ENCODE measurements at places on chromosomes 13 and 19. TPM values are rescaled to one million over a fixed set of nuclear protein-coding genes. Genes with fewer than 3 reads are reported as not detected.

MAMSTR gene
- total RNA-seq, result 1.4 TPM

- H3K27ac ChIP-seq, result no peak overlapping the region
- no peak overlapping the region for H3K4me3 ChIP-seq
- H3K27me3 ChIP-seq, result no peaks in the 10 kb centered on the region
Observed at GRCh38 chr13:37348916-37349643, 243.6 kb upstream of the CSNK1A1L start.

- H3K4me3 ChIP-seq, result no peak overlapping the region
- no peak for DNase-seq
- H3K36me3 ChIP-seq, result no peaks in the 10 kb centered on the region
- no peaks in the 10 kb centered on the region for H3K27me3 ChIP-seq
Observed at GRCh38 chr13:86760620-86761019, 910.6 kb upstream of the SLITRK5 start.

MBD3L3 gene
- total RNA-seq, result not detected

- peaks cover 12% of the 10 kb centered on the region for H3K27me3 ChIP-seq
- H3K4me3 ChIP-seq, result no peak overlapping the region
- no peak for DNase-seq
- H3K27ac ChIP-seq, result no peak overlapping the region
- no peaks in the 10 kb centered on the region for H3K36me3 ChIP-seq
- H3K4me1 ChIP-seq, result no peaks in the 10 kb centered on the region
Observed at GRCh38 chr19:54273821-54274220, 7.1 kb downstream of the LILRB2 start.

GRCh38 chr13:107886118-107886517 is 329.2 kb downstream of the LIG4 start:
- H3K27me3 ChIP-seq, result no peaks in the 10 kb centered on the region
- no peaks in the 10 kb centered on the region for H3K36me3 ChIP-seq

NOSIP gene
- 68.5 TPM for total RNA-seq

- DNase-seq, result no peak
- H3K4me3 ChIP-seq, result no peak overlapping the region
- H3K27ac ChIP-seq, result no peak overlapping the region
- no peaks in the 10 kb centered on the region for H3K36me3 ChIP-seq
- no peaks in the 10 kb centered on the region for H3K4me1 ChIP-seq
Observed at GRCh38 chr19:19548915-19549759, 11.1 kb downstream of the CILP2 start.

- no peaks in the 10 kb centered on the region for H3K36me3 ChIP-seq
- H3K27me3 ChIP-seq, result no peaks in the 10 kb centered on the region
- H3K27ac ChIP-seq, result no peak overlapping the region
Observed at GRCh38 chr13:61546911-61547310, 131.3 kb upstream of the PCDH20 start.

DNA sequence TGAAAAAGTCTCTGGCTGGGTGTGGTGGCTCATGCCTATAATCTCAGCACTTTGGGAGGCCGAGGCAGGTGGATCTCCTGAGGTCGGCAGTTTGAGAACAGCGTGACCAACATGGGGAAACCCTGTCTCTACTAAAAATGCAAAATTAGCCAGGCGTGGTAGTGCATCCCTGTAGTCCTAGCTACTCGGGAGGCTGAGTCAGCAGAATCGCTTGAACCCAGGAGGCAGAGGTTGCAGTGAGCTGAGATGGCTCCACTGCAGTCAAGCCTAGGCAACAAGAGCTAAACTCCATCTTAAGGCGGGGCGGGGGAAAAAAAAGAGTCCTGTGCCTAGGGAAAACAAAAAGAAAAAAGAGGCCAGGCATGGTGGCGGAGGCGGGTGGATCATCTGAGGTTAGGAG is 2.2 kb downstream of the ZNF43 start:
- peaks cover 62% of the 10 kb centered on the region for H3K36me3 ChIP-seq
- peak overlapping the region; percentile 40 for H3K4me3 ChIP-seq
- peaks cover 3% of the 10 kb centered on the region for H3K4me1 ChIP-seq
- H3K27me3 ChIP-seq, result no peaks in the 10 kb centered on the region
- no peak for DNase-seq

SIGLEC10 gene
- 2.3 TPM for total RNA-seq

- H3K4me1 ChIP-seq, result peaks cover 4% of the 10 kb centered on the region
- H3K27me3 ChIP-seq, result peaks cover 13% of the 10 kb centered on the region
- no peaks in the 10 kb centered on the region for H3K36me3 ChIP-seq
- no peak overlapping the region for H3K4me3 ChIP-seq
- no peak overlapping the region for H3K27ac ChIP-seq
- no peak for DNase-seq
Observed at GRCh38 chr19:48405850-48406249, 12.4 kb downstream of the GRIN2D start.

- H3K27ac ChIP-seq, result no peak overlapping the region
- H3K27me3 ChIP-seq, result peaks cover 9% of the 10 kb centered on the region
- no peaks in the 10 kb centered on the region for H3K36me3 ChIP-seq
- H3K4me1 ChIP-seq, result peaks cover 18% of the 10 kb centered on the region
- no peak for DNase-seq
Observed at GRCh38 chr19:38509027-38509426, 75.5 kb downstream of the RYR1 start.

- H3K4me3 ChIP-seq, result no peak overlapping the region
- peaks cover 46% of the 10 kb centered on the region for H3K36me3 ChIP-seq
- H3K27ac ChIP-seq, result no peak overlapping the region
- no peaks in the 10 kb centered on the region for H3K27me3 ChIP-seq
- DNase-seq, result peak; percentile 81
- H3K4me1 ChIP-seq, result no peaks in the 10 kb centered on the region
Observed at GRCh38 chr19:10353793-10354391, 14.5 kb upstream of the ICAM3 start.

DNA sequence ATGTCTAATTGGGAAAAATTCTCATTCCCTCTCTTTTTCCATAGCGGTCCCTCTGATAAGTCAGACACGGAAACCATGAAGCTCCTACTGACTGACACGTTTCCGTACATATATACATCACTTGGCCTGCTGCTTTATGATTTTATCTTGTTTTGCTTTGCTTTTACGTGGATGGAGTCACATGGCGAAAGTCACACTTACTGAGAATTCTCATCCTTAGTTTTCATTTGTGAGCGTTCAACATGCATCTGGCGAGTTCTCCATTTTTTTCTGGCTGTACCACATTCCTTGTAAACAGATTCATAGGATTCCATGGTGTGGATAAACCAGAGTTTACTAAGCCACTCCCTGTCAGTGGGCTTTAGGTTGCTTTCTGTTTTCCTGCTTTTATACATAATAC is 21.2 kb downstream of the PGPEP1 start:
- no peaks in the 10 kb centered on the region for H3K27me3 ChIP-seq
- no peak overlapping the region for H3K27ac ChIP-seq
- no peaks in the 10 kb centered on the region for H3K4me1 ChIP-seq
- H3K4me3 ChIP-seq, result no peak overlapping the region

- no peak overlapping the region for H3K27ac ChIP-seq
- H3K27me3 ChIP-seq, result no peaks in the 10 kb centered on the region
- peaks cover 77% of the 10 kb centered on the region for H3K36me3 ChIP-seq
- no peak overlapping the region for H3K4me3 ChIP-seq
Observed at GRCh38 chr13:98869408-98870090, 108.3 kb downstream of the DOCK9 start.

DNA sequence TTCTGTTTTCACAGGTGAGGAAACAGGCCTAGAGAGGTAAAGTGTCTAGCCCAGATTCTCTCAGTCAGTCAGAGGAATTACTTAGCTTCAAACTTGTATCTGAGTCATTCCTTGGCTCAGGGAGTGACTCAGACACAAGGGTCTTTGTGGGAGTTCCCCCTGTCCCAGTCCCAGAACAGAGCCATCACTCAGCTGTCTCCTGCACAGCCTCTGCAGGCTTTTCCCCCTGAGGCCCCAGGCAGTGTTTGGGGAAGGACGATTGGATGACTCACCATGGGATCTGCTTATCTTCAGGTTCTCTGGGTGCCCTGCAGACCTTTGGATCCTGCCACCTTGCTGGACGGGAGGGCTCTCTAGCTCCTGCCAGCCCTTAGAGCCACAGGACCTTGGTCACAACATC is 13.2 kb downstream of the ZNF793 start:
- H3K4me1 ChIP-seq, result no peaks in the 10 kb centered on the region
- H3K27me3 ChIP-seq, result no peaks in the 10 kb centered on the region
- no peak overlapping the region for H3K4me3 ChIP-seq
- DNase-seq, result no peak
- peaks cover 6% of the 10 kb centered on the region for H3K36me3 ChIP-seq
- H3K27ac ChIP-seq, result no peak overlapping the region

ZNF491 gene
- total RNA-seq, result 0.12 TPM

DNA sequence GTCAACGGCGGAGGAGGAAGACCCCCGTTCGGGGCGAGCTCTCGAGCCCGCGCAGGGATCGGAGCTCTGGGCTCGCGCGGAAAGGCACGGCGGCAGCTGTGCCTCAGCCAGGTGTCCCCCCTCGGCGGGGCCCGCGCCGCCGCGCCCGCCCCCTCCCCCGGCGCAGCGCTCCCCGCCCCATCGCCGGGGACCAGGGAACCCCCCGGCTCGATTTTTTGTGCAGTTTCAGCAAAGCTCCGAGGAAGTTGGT is 110.0 kb downstream of the KCNRG start:
- H3K36me3 ChIP-seq, result peaks cover 25% of the 10 kb centered on the region
- peaks cover 50% of the 10 kb centered on the region for H3K4me1 ChIP-seq
- H3K4me3 ChIP-seq, result peak overlapping the region; percentile 84

- H3K36me3 ChIP-seq, result no peaks in the 10 kb centered on the region
- no peaks in the 10 kb centered on the region for H3K4me1 ChIP-seq
- no peak within 1 kb of the TSS for H3K4me3 ChIP-seq
- H3K27ac ChIP-seq, result peak within 1 kb of the TSS; percentile 20
- DNase-seq, result no peak
Observed at GRCh38 chr19:54662730-54663129, at the start of gene LILRB4. TSS of gene LILRB4 (plus strand) at chr19:54662985. CDS start at chr19:54663034, 49 bp downstream.

DNA sequence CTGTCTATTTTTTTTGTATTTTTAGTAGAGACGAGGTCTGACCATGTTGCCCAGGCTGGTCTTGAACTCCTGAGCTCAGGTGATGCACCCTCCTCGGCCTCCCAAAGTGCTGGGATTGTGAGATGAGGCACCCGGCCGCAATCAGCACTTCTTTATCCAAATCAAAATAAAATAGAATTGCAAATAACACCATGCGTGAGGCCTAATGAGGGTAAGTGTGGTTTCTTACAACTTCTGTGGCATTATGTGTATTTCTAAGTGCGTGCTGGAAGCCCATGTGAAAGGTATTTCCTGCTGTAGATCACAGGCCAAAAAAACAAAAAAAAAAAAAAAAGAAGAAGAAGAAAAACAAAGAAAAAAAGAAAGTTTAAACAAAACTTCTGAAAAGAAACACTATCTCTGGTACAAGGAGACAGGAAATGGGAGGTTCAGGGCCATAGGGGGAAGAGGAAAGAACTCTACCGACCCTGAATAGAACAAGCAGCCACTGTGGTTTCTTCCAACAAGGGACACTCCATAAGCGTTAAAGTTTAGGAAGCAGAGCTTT is 3.0 kb upstream of the GRAMD1A start:
- no peaks in the 10 kb centered on the region for H3K27me3 ChIP-seq
- DNase-seq, result peak; percentile 67
- H3K36me3 ChIP-seq, result peaks cover 11% of the 10 kb centered on the region
- peak overlapping the region; percentile 89 for H3K27ac ChIP-seq
